ENCODE measurements at places on chromosomes 3 and 15. TPM values are rescaled to one million over a fixed set of nuclear protein-coding genes. Genes with fewer than 3 reads are reported as not detected.
A peak's percentile ranks its signal among the peaks of the same experiment; 100 is the strongest.

DNA sequence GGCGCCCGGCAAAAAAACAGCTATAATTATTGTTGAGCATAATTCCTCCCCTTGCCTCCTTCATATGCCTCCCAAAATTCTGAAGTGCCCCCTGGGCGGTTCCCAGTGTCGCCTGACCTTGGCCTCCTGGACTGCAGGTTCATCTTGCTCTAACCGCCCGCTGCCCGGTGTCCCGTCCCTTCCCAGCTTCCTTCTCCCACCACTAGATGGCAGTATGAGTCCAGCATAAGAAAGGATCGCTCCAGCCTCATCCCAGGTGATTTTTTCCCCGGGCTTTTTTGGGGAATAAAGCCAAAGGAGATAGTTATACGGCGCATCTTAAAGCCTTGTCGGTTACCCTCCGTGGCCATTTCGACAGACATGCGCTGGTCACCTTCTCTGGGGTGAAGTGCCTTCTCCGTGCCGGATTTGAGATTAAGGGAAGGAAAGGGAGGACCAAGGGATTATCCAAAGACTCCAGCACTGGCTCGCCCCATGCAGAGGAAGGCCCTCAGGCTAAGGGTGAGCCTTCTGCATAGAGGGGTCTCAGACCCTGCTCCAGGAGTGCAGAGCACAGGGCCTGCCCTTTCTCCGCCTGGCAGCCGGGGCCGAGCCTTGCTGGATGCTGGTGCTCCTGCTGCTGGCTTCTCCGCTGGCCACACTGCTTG lies 45.8 kb upstream of the TRA2B start:
- DNase-seq = peak; percentile 42

GRCh38 chr3:155192957-155193746 lies 100.3 kb downstream of the STRIT1 start:
- DNase-seq = no peak

DNA sequence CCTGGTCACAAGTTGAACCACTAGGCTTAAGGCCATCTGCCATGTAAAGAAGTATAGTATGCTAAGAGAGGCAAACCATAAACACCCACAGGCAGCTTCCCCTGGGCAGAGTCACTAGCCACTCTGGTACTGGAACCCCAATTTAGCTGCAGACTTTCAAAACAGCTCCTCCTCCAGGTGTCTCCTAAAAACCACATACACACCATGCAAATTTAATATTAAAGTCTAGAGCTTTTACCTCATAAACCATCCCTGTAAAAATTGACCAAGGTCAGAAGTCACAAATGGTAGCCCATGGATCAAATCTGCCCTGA lies 99.1 kb upstream of the STT3B start:
- no peak for DNase-seq

GRCh38 chr15:66573719-66574595 lies 8.2 kb upstream of the LCTL start:
- DNase-seq = no peak

- peak; percentile 35 for DNase-seq
Observed at GRCh38 chr3:13657660-13658435, 108.9 kb downstream of the FBLN2 start.

- peak; percentile 69 for DNase-seq
Observed at GRCh38 chr3:144743225-144743668, 771.6 kb downstream of the DIPK2A start.

DNA sequence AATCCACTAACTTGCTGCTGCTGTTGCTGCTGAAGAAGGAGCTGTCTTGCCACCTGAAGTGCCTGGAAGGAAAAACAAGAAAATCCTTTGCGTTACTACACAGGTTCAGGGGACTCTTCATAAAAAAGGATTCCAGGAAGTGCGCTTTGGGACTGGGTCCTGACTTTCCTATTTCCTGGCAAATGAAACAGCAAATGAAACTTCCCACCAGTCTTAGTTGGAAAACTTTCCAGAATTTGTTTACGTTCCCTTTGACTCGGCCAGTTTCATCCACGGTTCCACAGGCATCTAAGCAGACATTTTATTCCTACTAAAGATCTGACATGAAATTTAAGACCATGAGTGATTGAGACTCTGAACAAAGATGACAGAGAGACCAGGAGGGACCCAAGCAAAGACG lies 471.0 kb downstream of the FOXP1 start:
- no peak for DNase-seq

DNA sequence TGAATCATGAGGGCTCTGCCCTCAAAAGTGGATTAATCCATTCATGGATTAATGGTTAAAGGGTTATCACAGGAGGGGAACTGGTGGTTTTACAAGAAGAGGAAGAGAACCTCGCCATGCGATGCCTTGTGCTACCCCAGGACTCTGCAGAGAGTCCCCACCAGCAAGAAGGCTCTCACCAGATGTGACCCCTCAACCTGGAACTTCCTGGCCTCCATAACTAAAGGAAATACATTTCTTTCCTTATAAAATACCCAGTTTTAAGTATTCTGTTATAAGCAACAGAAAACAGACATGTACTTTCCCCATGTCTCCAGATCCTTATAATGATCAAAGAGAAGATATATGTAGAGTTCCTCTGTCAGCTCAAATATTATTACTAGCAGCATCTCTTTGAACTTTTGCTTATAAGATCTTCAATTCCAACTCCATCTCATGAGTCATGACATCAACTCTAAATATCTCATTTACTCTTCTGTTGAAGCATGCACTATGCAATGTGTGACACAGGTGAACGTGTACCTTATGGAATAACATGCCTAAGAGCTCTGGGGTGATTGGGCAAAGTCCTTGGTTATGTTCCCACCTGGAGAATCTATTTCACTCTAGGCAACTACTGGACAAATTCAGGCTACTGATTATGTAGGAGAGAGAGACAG lies 37.5 kb upstream of the ZBTB38 start:
- peak; percentile 49 for DNase-seq

DNA sequence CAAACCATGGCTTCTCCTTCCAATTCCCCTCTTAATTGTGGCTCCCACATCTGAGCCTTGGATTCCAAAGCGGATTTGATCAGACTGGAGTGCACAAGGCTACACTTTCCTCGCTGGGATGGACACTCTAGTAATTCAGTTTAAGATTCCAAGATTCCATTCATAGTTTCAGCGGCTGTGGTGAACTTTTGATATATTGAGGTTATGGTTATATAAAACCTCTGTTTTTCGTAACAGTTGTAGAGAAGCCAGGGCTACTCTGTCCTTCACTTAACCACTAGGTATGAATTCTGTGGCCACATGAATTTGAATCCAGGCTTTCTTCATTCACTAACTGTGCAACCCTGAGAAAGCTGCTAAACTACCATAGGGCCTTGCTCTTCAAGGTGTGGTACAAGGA lies 67.9 kb upstream of the KY start:
- DNase-seq = no peak

GRCh38 chr3:149575961-149576564 lies 81.8 kb downstream of the WWTR1 start:
- DNase-seq = peak; percentile 38

The TNFAIP8L3 gene
- 3.8 TPM for polyA plus RNA-seq

- DNase-seq = no peak
Observed at GRCh38 chr15:34147371-34148140, 45.7 kb downstream of the PGBD4 start.

Data from large intestine (tissue), 12 donors.